ENCODE measurements at places on chromosomes 16 and 17.

DNA sequence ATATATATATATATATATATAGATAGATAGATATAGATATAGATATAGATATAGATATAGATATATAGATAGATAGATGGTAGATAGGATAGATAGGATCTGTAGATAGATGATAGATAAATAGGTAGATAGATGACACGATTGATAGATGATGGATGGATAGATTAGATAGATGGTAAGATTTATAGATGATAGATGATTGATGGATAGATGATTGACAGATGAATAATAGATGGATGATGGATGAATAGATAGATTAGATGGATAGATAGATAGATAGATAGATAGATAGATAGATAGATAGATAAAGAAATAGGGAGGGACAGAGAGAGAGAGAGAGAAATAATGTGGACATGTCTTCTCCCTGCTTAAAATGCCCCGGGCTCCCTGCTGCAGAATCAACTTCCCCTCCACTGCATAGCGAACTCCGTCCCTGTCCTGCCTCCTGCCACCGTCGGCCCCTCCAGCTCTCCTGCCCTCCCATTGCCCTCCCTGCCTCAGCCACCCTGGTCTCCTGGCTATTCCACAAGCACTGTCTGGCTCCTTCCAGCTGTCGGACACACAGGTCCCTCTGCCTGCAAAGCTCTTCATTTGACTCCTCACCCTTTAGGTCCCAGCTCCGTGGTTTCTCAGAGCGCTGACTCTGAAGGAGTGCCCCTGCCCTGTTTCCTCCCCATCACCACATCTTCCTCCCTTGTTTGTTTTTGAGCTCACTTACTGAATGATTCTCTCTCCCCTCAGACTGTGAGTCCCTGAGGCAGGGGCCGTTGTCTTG lies 254.0 kb downstream of the KATNIP start:
- DNase-seq = no peak

GRCh38 chr16:12518241-12519175 lies 285.2 kb downstream of the CPPED1 start:
- DNase-seq = no peak

DNA sequence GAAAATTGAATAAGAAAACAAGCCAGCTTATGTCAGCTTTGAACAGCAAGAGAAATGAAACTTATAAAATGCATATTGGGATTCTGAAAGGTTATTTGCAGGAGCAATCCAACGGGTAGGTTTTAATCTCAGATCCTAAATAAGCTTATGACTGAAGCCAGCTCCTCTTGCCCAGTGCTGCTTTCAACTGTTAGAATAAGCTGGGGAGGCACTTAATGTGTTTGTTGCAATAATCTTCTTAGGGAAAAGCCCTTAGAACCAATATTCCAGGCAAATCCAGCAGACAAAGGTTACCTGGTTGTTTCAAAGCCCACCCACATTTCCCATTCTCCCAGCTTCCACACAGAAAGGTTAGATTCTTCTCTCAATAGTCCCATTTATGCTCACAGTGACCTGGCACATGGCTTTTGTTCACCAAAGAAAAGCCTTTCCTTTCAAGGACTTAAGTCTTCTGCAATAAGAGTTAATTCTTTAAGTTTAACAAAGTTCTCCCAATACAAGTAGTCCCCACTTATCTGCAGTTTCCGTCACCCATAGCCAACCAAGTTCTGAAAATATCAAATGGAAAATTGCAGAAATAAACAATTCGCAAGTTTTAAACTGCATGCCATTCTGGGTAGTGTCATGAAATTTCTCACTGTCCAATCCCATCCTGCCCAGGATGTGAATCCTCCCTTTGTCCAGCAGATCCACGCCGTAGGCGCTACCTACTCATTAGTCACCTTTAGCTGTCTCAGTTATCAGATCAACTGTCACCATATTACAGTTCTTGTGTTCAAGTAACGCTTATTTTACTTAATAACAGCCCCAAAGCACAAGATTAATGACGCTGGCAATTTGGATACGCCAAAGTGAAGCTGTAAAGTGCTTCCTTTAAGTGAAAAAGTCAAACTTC lies 5.9 kb downstream of the TEX2 start:
- DNase-seq = no peak

GRCh38 chr17:13957636-13958035 lies 111.7 kb upstream of the COX10 start:
- DNase-seq = no peak

DNA sequence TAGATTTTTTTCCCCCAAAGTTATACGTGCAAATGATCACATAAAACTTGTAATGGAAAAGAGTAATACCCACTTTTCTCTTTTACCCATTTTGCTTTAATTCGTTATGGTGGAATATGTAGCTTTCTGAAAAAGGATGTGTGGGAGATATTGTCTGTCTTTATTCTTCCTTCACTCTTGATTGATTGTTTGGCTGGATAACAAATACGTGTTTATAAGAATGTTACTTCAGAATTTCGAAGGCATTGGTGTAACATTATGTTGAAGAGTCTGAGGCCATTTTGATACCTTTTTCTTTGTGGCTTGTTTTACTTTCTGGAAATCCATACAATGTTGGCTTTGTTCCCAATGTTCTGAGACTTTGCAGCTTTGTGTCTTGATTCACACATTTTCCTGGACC lies 71.4 kb downstream of the BCAS3 start:
- DNase-seq = no peak

DNA sequence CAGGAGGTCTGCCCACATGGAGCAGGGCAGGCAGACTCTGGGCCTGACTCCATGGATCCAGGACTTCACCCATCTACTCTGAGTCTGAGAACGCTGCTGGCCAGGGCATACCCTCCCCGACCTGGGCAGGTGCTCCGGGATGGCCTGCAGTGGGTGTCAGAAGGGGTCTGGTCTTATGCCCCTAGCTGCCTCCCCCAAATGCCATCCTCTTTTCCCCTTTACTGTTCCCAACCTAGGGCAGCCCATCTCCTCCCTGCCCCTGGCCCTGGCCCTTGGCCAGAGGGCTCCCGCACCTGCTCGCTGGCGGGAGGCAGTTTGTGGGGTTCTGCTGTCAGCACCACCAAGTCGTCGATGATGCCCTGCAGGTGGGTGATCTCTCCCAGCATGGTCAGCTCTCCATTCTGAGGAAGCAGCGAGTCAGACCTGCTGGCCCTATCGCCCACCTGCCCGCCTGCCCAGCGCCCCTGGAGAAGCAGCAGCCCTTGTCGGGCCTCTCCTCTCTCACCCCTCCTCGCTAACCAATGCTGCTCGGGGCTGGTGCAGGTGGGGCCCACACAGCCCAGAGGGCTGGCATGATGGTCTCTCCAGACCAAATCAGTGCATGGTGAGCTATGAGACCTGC lies 8.2 kb downstream of the MTSS2 start:
- no peak for DNase-seq

- DNase-seq = no peak
Measured at GRCh38 chr16:22161999-22162655, at the start of gene SDR42E2. Gene SDR42E2, plus strand, starts transcription at chr16:22162506. Its CDS starts 3,077 bp downstream, at chr16:22165583.

DNA sequence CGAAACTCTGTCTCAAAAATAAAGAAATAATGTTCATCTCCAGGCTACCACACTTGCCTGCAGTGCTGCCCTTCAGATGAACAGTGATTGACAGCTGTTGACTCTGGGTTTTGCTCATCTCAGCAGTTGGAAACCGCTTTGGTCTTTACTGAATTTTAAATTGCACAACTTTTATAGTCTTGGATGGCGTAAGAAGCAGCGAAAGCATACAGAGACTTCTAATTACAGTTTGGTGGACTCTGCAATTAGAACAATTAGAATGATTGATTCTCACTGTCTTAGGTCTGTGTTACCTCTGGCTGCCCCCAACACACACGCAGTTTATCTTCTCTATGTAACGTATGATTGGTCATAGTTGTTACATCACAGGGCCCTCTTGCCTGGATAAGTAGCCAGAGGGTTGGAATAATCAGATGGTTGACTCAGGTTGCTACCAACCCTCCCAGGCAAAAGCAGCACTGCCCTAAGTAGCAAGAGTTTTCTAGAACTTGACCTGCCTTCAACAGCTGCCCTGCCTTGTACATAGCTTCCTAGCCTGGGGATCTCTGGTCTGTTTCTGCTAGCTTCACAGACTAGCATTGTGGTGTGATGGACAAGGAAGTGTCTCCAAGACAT lies 1.9 kb upstream of the NAT9 start:
- DNase-seq = no peak

- DNase-seq = no peak
Measured at GRCh38 chr16:81366316-81366932, 51.7 kb downstream of the GAN start.

DNA sequence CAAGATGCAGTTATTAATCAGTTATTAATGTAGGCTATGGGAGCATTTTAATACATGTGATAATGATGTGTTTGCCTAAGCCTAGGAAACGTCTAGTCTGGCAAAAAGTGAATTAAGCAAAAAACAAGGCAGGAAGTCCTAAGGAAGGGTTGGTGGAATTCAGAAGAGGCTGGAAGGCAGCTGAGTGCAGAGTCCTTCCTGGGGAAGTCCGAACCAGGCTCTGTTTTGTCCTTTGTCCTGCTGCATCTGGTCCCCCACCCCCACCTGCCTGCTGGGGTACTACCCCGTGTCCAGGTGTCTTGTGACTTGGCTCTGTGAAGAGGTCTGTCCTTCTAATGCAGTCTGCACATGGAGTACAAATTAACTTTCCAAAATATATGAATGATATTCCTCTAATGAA lies 1.5 kb upstream of the MYH10 start:
- no peak for DNase-seq

GRCh38 chr17:60039847-60040442 lies 38.8 kb downstream of the HEATR6 start:
- no peak for DNase-seq

GRCh38 chr16:67233596-67233995 lies 6.7 kb downstream of the TMEM208 start:
- DNase-seq = no peak

GRCh38 chr16:56783344-56783743 lies 53.4 kb downstream of the NUP93 start:
- peak; percentile 24 for DNase-seq

GRCh38 chr16:30698139-30698815 lies 694 bp upstream of the SRCAP start:
- DNase-seq = peak; percentile 99

GRCh38 chr16:81035398-81035974 lies at the start of gene ATMIN:
Gene ATMIN, plus strand, starts transcription at chr16:81035842. Its CDS starts 29 bp downstream, at chr16:81035871.
- peak; percentile 88 for DNase-seq

DNA sequence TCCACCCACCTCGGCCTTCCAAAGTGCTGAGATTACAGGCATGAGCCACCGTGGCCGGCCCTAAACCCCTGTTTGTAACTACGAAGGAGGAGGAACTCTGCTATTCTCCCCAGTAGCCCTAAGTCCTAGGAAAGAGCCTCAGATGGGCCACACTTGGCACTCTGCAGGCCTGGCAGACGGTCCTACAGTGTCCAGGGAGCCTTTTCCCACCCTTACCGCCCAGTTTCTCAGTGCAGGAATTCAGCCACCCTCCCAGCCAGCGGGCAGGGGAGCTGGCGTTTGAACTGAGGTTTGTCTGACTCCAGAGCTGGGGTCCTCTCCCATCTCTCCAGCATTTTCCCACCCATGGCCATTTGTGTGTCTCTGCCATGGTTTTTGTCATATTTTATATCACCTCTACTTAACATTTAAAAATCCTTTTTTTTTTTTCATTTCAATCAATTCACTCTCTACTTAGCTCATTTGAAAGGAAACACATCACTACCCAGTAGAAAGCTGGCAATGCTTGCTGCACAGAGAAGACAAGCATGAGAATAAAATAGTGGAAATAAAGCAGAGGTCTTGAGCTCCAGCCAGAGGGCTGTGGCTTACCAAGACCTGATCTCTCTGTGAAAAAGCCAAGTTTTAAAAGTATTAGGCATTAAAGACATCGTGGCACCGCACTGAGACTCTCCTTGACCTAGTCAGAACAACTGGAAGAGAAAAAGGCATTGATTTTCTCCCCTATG lies 34.9 kb downstream of the BCO1 start:
- no peak for DNase-seq

DNA sequence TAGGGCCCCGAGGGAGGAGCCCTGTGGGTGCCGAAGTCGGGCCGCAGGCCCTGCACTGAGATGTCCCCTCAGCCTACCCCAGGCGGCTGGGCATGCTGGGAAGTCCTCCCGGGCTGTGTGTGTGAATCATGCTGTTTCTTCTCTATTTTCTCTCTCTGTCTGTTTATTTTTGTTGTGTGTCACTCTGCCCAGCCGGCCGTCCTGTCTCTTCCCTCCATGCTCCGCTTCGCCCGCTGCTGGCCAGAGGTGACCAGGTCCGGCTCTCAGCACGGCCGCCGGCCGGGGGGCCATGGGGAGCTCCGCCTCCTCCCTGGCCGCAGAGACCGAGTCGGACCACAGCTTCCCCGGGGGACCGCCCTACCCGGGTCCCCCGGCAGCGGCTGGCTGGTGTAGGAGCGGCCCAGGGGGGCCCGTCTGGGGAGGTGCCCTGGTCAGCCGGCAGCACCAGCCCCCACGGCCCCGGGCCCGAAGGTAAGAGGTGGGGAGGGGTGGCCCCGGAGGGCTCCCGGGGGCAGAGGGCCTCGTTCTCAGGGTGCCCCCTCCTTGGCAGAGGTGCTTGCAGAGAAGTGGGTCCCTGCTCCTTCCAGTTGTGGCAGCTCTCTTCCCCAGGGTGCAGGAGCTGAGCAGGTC lies 12.5 kb downstream of the CAPN15 start:
- DNase-seq = no peak

- no peak for DNase-seq
Measured at GRCh38 chr16:83831456-83831987, 23.7 kb downstream of the HSBP1 start.

- no peak for DNase-seq
Measured at GRCh38 chr17:79690988-79691836, 39.5 kb upstream of the ENPP7 start.

DNA sequence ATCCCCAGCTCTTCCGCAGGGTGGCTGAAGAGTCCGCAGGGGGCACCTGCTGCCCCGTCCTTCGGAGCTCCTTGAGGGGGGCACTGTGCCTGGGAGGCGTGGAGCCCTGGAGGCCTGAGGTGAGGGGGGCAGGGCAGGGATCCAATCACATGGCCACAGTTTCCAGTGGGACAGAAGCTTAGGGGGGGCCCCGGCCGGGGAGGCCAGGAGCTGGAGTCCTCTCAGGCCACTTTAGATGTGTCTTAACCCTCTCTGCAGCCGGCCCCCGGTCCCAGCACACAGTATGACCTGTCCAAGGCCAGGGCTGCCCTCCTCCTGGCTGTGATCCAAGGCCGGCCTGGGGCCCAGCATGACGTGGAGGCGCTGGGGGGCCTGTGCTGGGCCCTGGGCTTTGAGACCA lies 10.8 kb downstream of the ZNF213 start:
- no peak for DNase-seq

GRCh38 chr17:4503283-4504025 lies 4.8 kb downstream of the SPNS2 start:
- no peak for DNase-seq
